HCEC 1CT (cell line): ENCODE measurements at places on chromosomes 3 and 15.

DNA sequence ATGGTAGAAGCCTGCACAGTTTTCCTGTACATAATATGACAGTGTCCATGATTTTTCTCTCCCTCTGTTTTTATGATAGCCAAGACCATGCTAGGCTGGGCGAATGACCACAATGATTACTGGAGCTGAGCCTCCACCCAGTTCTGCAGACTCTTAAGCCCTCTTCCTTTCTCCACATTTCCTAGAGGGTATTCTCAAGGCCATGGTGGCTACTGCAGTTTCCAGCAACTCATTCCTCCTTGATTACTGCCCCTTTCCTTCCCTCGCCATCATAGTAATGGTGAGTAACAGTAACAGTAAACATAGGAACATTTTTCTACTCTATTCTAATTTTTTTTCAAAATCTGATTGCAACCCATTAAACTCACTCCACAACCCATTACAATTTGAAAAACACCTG is 20.2 kb downstream of the TNIK start:
- DNase-seq, result no peak

GRCh38 chr3:5735896-5736295 is 548.4 kb downstream of the EDEM1 start:
- DNase-seq, result no peak

GRCh38 chr15:56968821-56969220 is 50.4 kb downstream of the TCF12 start:
- DNase-seq, result no peak

GRCh38 chr3:73759297-73759711 is 134.6 kb upstream of the PDZRN3 start:
- DNase-seq, result no peak
